Activated B cell treated with CpG ODN at 0.5 μM for 24 hours (primary cell): ENCODE measurements at places on chromosomes 11 and 22. TPM values are rescaled to one million over a fixed set of nuclear protein-coding genes. Genes with fewer than 3 reads are reported as not detected.

Gene SIK3
- total RNA-seq = 75.0 and 88.4 TPM in 2 replicates

Gene ADM
- total RNA-seq = 1.2 and 1.3 TPM in 2 replicates

Gene TTC36
- 0.32 and 0.44 TPM in 2 replicates for total RNA-seq

Gene APOC3
- not detected in 2 replicates for total RNA-seq

Gene OVOL1
- total RNA-seq = 0.09 and 0.29 TPM in 2 replicates

Gene PPP1R14B
- 112 and 127 TPM in 2 replicates for total RNA-seq

Gene CHRM1
- not detected in 2 replicates for total RNA-seq

Gene MYOD1
- not detected in 2 replicates for total RNA-seq

Gene ADAMTS15
- not detected in 2 replicates for total RNA-seq

Gene SHISAL1
- total RNA-seq = not detected in 2 replicates

Gene DGCR6
- 0.20 and 0.35 TPM in 2 replicates for total RNA-seq

Gene OR51B2
- total RNA-seq = not detected in 2 replicates

Gene MS4A6A
- total RNA-seq = 0.22 TPM in 1 of 2 replicates, not detected in the other

Gene CLTCL1
- 2.7 and 5.0 TPM in 2 replicates for total RNA-seq

Gene PHOX2A
- not detected in 2 replicates for total RNA-seq

Gene CCDC157
- total RNA-seq = 1.8 and 2.9 TPM in 2 replicates

Gene SCUBE2
- not detected in 2 replicates for total RNA-seq

Gene TRIM51
- not detected in 2 replicates for total RNA-seq

Gene RNF169
- 20.4 and 22.2 TPM in 2 replicates for total RNA-seq

Gene OR51I1
- total RNA-seq = not detected in 2 replicates

Gene APOA4
- not detected in 2 replicates for total RNA-seq

Gene ANKK1
- 0.20 and 0.60 TPM in 2 replicates for total RNA-seq

Gene DNAJC4
- total RNA-seq = 47.5 and 53.3 TPM in 2 replicates

Gene NPAS4
- not detected in 2 replicates for total RNA-seq

Gene CAVIN3
- total RNA-seq = 0.55 TPM in 1 of 2 replicates, not detected in the other

Gene MRGPRE
- total RNA-seq = not detected in 2 replicates

Gene DEUP1
- total RNA-seq = not detected in 2 replicates
